SJSA1 (cell line): ENCODE measurements at places on chromosomes 2 and 18.

- DNase-seq = peak; percentile 48
Measured at GRCh38 chr2:18719978-18720775, 130.8 kb upstream of the NT5C1B start.

DNA sequence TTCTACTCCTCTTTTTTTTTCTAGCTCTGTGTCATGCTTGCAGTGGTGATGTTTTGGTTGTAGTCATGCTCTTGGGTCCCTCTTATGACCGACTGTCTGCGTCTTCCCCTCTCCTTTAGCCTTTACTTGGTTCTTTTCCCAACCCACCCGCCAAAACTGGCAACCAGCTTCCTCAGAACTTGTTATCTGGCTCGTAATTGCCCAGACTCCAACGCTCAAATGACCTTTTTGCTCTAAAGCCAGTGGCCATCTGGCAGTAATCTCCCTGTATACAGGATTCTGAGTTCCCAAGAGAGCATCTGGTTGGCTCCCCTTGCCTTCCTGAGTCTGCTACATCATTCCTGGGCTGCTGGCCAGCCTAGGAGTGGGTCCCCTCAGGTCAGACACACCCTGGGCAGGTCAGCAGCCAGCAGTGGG lies 147.2 kb downstream of the MGAT5 start:
- no peak for DNase-seq

DNA sequence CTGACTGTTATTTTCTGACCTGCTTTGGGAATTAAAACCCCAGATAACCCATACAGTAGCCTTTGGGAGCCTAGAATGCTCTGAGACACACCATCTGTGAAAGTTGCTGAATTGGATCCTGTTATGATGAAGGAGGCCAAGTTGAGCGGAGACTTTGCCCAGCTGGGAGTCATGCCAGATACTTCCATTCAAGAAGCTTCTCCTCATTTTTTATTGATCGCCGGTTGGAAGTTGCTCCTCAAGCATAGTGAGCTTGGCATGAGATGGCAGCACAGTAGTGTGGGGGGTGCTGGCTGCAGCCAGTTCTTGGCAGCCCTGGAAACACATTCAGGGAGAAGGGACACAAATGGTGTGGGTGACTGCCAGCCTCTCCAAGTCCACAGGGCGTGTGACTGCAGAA lies 270.7 kb upstream of the NRP2 start:
- no peak for DNase-seq

- no peak for DNase-seq
Measured at GRCh38 chr2:181399027-181399426, 58.2 kb upstream of the ITGA4 start.

DNA sequence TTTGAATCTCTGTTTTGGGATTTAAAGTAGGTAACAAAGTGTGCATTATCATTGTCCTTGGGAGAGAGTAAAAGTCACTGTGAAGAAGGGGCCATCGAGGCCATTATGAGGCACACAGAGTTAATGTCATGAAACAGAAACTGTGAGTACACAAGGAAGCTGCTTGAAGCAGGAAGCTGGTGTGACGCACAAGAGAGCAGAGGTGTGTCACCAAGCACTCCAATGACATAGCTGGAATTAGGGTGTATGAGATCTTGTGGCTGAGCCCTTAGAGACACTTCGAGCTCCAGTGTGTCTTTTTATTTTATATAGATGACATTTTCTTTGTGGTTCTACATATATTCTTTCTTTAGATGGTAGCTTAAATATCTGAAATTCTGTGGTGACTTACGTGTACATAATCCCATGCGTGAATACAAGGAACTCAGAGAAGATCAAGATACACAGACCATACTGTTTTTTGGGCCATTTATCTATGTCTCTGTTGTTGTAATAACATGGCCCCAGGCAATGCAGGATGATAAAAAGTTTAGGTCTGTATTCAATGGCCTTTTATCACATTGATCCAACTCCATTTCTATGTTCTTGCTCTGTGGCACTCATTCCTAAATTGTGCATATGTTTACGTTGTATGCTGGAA lies 164.7 kb upstream of the FAM98A start:
- no peak for DNase-seq

- DNase-seq = no peak
Measured at GRCh38 chr2:201972621-201973255, 60.9 kb upstream of the FZD7 start.

- DNase-seq = no peak
Measured at GRCh38 chr2:168378960-168379669, 77.0 kb upstream of the CERS6 start.

- peak; percentile 31 for DNase-seq
Measured at GRCh38 chr2:236972491-236973342, 113.0 kb upstream of the COPS8 start.

DNA sequence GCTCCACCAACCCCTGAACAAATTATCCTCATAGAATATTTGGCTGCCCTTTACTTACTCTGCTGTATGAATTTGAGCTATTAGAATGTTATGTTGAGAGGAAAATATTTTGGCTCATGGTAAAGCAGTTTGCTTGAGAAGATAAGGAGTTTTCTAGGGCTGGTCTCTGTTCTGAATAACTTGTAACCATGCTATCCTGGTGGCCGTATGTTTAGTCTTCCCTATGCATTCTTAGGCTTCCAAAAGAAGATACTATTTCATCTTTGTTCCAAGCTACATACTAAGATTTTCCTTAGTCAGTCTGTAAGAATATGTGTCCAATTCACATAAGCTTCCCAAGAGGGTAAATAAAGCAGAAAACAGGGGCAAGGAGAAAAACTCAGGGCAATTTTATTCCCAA lies 1105.1 kb upstream of the PIK3C3 start:
- no peak for DNase-seq

DNA sequence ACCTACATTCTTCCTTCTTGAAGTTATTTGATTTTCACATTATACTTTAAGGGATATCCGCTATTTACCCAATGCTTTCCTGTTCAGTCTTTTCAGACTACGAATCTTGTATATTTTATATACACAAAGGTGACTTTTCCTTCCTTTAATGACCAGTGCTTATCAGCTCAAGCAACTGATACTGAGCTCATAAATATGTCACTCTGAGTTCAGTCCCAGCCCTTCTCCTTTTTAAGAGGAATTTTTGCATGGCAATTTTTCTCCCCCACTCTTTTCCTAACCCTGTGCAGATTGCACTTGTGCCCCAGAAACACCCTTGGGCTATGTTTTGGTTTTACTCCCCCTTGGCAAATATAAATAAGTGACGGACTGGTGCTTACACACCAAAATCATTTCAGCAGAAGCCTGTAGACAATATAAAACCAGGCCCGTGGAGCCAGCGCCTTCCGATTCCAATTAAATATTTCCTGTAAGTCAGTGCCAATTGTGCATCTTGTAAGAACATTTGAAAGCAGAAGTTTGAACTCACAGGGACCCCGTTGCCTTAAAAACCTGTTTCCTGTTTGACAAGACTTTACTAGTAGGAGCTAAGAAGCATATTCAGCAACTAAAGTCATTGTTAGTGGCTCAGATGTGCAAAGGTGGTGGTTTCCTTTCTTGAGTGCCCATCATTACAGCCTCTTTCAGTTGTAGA lies 66.3 kb upstream of the GATA6 start:
- DNase-seq = no peak

- DNase-seq = no peak
Measured at GRCh38 chr2:102893870-102894269, 132.0 kb downstream of the TMEM182 start.

DNA sequence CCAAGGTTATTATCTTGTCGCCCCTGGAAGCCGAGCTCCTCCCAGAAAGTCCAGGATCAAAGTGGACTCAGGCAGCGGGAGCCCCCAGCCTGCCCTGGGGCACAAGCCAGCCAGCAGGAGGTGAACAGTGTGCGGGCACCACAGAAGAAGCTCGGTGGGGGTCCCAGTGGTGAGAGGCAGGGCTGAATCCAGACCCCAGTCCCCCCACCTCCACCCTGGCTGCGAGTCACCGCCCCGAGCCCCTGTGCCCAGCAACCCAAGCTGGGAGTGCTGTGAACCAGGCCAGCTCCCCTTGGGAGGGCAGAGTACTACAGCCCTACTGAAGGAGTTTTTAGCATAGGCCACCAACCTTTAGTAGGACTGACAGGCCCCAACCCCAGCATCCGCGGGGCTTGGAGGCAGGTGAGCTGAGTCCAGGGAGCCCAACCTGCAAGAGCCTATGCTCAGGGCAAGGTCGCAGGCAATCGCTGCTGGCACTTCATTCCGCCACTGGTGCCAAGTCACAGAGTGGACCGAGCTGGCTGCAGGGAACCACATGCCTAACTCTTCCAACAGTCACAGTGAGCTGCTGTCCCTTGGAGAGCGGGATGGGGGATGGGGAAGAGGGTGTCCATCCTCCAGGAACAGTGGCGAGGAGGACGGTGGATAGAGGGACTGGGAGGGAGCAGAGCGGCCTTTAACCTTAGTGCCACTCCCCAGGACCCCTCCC lies 3.0 kb downstream of the PIEZO2 start:
- no peak for DNase-seq

- no peak for DNase-seq
Measured at GRCh38 chr2:238250896-238251295, 11.1 kb upstream of the HES6 start.

DNA sequence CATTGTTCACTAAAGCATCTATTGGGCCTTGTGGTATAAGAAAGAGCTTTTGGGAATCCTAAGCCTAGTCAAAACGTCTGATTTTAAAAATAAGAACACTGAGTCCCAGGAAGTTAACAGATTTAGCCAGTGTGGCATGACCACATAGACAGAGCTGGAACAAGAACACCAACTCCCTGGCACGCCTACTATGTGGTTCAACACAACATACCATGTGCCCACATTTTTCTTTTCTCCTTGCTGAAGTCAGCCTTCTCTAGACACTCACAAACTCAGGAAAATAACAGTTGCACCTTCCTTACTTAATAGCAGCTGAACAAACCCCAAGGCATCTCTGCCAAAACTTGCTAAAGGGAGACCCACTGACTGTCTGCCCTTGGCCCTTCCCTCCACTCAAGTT lies 124.8 kb downstream of the C1D start:
- no peak for DNase-seq

GRCh38 chr2:133568598-133568997 lies 335 bp upstream of the NCKAP5 start:
- no peak for DNase-seq

DNA sequence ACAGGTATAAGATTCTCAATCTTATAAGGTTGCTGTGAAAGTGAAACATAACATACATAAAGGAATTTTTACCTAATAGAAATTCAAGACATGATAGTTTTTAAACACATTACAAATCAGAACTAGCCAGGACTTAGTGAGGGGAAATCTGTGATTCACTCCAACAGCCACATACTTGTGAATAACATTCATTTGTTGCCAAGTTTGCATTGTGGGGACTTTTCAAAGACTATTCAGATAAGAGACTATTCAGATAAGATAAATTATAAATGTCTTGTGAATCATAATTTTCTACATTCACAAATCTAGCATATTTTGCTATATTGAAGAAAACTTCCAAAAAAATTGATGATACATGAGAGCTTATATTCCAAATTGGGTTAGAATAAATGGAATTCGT lies 345.3 kb upstream of the CDH20 start:
- DNase-seq = no peak

DNA sequence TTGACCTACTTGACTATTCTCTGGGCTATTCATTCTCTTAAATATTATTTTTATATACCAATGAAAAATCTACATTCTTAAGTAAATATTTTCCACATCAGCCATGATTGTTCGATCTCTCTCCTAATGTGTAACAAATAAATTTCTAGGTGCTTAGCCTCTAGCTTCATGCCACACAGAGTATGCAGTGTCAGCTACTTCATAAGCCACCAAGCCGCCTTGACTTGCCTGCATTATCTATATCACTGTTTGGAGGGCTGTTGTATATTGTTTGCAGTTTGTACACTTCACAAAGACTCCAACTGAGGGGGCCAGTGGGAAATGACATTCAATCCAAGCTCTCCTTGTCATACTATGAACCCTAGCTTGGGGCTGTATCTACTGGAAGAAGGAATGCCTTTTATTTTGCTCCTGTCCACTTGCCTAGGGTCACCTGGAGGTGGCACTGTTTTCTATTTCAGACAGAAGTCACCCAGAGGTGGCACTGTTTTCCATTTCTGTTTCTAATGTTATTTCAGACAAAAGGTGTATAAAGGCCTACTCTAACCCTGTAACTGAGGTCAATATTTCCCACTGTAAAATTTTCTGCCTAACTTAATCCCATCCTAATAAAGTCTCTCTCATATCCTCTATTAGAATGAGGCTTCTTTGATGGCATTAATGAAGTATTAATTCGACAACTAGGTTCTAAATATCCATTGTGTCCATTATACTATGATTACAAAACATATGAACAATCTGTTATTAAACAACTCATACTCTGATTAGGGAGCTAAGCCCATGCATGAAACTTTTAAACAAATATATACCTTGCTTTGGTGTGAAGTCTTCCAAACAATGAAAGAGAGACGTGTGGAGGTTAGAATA lies 36.4 kb downstream of the COL5A2 start:
- peak; percentile 45 for DNase-seq

- DNase-seq = no peak
Measured at GRCh38 chr2:689237-689636, 12.0 kb upstream of the TMEM18 start.

DNA sequence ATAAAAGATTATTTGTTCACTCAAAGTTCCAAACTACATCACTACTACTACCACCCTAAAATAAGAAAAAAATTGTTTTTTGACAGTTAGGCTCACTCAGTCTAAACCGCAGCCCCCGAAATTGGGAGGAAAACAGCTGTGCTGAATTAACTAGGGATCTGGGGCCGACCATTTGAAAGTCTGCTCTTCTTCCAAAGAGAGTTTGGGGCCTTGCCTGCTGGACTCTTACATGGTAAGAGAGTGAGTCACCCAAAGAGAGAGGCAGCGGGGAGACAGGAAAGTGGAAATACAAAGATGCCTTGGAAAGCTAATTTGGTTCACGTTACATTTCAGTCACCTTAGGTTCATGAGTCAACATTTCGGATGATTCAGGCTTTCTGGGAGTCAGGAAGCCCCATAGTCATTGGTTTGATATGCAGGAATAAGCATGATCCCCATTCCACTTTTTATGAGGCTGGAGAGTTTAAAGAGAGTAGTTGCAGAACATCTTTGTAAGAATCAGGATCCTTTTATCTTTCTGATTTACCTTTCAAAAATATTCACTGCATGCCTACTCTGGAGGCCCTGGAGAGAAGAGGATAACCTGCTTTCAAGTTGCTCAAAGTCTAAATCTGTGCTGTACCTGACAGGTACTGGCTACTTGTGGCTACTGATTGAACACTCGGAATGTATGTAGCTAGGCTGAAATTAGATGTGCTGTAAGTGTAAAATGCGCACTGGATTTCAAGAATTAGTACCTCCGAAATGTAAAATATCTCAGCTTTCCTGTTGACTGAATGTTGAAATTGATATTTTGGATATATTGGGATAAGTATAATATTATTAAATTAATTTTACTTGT lies 995 bp upstream of the RTN4 start:
- DNase-seq = peak; percentile 93

- DNase-seq = no peak
Measured at GRCh38 chr2:164722616-164723338, 101.5 kb upstream of the GRB14 start.

DNA sequence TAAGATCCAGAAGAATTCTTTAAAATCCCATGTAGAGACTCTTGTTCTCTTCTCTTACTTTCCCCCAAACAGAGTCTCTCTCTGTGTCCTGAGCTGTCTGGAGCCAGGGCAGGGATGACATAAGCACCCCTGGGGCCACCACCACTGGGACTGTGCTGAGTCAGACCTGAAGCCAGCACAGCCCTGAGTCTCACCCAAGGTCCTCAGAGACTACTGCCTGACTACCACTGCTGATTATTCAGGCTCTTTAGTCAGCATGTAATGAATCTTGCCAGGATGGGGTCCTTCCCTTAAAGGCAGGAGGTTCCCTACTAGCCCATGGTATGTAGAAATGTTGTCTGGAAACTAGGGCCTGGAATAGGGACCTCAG lies 34.9 kb upstream of the DYNC1I2 start:
- no peak for DNase-seq

GRCh38 chr2:73253400-73253799 lies 19.3 kb downstream of the CCT7 start:
- no peak for DNase-seq
